ENCODE measurements at places on chromosomes 2 and 18.

DNA sequence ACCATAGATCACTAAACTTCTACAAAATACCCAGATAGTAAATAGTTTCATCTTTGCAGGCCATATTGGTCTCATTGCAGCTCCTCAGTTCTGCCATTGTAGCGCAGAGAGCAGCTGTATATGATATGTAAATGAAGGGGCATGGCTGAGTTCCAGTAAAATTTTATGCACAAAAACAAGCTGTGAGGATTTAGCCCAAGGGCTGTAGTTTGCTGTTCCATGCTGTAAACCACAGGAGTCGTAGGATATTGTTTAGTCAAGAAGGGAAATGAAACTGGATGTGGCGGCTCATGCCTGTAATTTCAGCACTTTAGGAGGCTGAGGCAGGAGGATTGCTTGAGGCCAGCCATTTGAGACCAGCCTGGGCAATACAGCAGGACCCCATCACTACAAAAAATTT is 83.0 kb downstream of the MGAT5 start:
- DNase-seq = no peak

GRCh38 chr2:65021709-65022108 is 32.5 kb downstream of the SLC1A4 start:
- DNase-seq = no peak

- DNase-seq = no peak
Observed at GRCh38 chr18:38575648-38576047, 1010.0 kb upstream of the CELF4 start.

GRCh38 chr2:161113693-161114575 is 46.3 kb upstream of the TANK start:
- no peak for DNase-seq

- DNase-seq = no peak
Observed at GRCh38 chr2:9998916-9999654, 44.3 kb upstream of the KLF11 start.

- peak; percentile 68 for DNase-seq
Observed at GRCh38 chr2:68837164-68837860, 33.9 kb downstream of the BMP10 start.

DNA sequence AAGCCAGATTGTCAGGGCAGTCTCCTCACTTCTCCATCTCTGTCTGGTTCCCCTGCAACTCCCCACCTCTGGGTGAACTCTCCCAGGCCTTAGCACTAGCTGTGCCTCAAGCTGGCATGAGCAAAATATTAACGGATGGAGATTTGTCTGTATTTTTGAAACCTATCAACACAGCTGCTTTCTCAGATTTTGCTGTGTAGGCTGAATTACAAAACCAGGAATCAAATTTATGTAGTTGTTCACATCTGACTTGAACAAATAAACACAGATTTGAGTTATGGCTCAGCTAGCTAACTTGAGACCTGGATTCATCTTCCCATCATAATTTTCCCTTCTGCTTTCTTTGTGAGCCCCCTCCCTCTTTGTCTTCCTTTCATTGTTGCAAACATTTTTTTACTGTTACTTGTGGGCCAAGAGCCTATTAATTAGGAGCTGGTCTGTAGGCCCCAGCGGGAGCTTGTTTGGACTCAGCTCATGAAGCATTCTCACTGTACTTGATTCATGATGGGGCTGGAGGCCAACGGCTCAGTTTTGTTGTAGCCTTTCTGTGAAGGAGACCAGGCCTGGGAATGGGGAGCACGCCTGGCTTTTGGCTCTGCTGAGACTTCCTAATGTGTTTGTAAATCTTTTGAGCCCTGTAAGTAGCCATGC is 164.1 kb upstream of the GATA6 start:
- DNase-seq = no peak
